ENCODE measurements at places on chromosomes 12 and 14.

DNA sequence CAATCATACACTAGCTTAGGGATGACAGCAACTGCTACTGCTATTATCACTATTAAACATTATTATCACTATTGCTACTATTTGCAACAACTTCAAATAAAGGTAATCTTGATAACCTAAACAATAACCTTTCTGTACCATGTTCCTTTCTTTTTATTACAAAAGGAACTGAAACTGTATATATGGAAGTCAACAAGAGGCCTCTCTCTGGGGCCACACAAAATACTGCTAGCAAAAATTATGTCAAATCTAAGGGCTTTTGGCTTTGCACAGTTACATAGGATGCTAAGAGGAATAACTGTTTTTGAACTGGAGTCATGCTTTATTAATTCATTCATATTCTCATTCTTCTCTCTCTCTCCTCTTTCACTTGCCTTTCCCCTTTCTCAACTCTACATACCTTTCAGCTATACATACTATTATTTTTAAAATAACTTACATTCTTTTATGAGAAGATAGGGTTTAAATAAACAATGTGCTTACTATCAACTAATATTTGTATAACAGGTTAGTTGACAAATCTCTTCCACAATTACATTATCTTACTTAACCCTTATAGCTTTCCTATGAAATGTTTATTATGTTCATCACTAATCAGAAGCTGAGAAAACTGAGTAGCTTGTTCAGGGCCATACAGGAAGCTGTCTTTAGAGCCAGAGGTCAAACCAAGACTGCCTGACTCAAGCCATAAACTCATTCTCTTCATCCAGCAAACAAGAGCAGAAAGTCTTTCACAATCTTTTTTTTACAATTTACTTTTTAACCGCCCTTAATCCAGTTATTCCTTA lies 25.7 kb downstream of the SPTSSA start:
- DNase-seq: no peak

GRCh38 chr12:42490261-42490842 lies 99.2 kb downstream of the PRICKLE1 start:
- no peak for DNase-seq

DNA sequence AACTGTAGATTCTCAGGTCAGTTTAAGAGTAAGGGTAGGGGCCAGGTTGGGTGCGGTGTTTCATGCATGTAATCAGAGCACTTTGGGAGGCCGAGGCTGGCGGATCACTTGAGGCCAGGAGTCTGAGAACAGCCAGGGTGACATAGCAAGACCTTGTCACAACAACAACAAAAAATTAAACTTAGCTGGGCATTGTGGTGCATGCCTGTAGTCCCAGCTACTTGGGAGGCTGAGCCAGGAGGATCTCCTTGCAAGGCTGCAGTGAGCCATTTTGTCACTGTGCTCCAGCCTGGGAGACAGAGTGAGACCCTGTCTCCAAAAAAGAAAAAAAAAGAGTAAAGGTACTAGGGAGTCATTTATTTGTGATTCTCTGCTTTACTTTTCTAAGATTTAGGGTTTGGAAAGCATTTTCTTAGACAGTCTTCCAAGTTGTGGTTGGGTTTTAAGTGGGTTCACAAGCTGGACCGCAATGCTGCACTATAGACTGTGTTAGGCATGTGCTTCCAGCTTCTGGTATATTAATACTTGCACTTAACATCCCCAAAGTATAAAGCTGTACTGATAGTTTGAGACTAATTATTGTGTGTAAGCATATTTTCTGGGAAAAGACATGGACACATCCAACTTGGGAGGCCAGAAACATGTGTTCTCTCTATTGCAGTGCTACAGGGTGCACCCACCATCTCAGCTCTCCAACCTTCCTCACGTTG lies 49.1 kb upstream of the HECTD1 start:
- DNase-seq: no peak

DNA sequence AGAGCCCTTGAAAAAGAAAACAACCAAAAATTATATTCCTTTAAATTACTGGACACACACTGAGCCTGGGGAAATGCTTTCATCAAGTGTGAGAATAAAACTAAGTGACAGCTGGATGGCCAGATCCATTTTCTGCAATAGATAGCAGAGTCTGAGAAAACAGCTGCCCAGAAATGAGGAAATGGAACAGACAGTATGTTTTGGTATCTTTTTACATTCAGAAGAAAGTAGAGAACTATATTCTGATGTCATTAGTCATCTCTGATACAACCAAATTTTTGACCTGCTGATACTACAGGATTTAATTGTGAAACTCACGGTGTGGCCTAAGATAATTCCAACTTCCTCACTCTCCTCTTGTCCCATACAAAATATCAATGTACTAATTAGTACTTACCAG lies 78.2 kb downstream of the HMGA2 start:
- no peak for DNase-seq

- DNase-seq: no peak
Measured at GRCh38 chr12:94730847-94731246, 80.5 kb upstream of the TMCC3 start.

DNA sequence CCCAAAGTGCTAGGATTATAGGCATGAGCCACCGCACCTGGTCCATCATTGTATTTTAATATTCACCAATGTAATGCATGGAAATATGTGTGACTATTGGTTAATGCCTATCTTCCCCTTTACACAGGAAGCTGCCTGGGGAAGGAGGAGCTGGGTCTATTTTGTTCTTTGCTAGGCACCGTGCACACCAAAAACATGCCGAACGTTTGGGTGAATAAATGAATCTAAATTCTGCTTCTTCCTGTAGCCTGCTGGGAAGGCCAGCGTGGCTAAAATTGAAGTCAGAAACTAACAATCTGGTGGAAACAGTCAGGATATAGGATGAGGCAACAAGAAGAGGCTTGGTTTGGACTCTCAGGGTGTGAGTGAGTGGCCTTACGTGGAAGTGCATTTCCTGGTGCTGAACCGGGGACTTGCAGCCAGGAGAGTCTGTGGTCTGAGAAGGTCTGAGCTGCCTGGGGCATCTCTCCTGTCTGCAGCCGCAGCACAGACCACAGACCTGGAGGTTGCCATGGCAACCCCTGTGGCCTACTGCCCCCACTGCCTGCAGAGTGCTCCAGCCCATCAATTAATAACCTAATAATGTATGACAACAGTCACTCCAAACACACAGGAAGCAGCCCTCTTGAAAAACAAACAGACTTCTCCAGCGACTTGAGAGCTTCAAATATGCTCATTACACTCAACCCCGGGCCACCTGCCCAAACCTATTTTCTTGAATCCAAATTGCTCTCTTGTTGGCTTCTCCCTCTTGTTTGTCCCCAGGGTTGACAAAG lies 5.5 kb upstream of the GPR68 start:
- DNase-seq: peak; percentile 39

- DNase-seq: no peak
Measured at GRCh38 chr12:90090929-90091651, 382.5 kb upstream of the ATP2B1 start.

- no peak for DNase-seq
Measured at GRCh38 chr12:43636725-43637463, 84.9 kb upstream of the ADAMTS20 start.

- DNase-seq: no peak
Measured at GRCh38 chr12:91975891-91976290, 169.8 kb downstream of the BTG1 start.

- DNase-seq: no peak
Measured at GRCh38 chr14:59253527-59253926, 65.1 kb downstream of the DAAM1 start.

DNA sequence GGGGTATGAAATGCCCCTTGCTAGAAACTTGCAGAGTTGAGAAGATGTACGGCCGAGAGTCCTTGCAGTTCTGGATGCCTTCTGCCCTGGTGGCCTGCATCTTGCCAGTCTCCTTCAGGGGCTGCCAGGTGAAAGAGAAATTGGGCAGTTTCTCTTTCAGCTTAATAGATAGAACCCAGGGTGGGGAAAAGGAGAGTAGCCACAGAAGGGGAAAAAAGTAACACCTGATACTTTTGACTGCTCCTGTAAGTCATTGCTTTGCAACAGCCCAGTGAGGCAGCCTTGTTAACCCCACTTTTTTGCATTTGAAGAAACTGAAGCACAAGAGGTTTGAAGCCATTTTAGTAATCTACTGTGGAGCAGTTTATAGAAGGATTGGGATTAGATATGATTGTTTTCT lies 27.6 kb downstream of the TDP1 start:
- DNase-seq: no peak

DNA sequence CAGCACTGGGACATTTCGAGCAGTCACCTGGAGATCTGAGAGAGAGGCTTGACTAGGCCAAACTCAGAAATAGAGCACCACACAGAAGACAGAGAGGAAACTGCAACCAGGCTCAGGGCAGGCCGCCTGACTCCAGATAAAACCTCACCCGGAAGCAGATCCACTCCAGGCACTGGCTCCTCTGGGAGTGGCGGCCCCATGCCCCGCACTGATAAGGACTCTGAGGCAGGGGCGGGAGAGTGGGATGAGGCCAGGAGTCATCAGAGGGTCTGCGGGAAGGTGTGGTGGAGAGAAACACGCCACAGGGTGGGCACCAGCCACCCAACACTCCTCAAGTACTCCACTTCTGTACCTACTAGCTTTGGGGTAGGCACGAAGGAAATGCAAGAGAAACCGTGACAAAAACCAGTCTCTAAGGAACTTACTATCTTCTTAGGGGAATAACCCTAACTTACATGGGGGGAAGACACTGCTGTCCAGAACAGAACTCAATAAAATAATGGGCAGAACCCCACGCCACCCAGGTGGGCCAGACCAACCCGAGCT lies 71.3 kb downstream of the CHGA start:
- DNase-seq: no peak

DNA sequence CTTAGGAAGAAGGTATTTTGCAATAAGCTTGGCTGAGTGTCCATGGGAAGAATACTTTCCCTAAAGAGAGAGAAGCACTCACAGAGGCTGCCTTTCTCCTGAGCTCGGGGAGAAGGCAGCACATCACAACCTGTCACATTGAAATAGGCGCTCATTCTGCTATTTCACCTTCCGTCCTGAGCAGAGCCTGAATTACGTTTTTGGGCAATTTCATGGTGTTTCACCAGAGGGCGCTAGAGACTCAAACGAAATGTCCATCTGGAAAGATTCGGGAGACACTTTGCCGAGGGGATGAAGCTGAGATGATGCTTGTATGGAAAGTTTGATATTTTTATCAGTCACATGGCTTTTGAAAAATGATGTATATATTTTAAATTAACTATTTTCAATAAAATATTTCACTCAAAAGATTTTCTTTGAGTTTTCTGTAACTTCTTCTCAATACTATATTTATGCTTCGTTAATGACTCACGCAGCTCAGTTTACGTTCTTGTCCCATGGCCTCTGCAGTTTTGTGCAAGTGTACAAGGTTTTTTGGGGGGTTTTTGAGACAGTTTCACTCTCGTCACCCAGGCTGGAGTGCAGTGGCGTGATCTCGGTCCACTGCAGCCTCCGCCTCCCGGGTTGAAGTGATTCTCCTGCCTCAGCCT lies 17.4 kb upstream of the B4GALNT3 start:
- DNase-seq: no peak

DNA sequence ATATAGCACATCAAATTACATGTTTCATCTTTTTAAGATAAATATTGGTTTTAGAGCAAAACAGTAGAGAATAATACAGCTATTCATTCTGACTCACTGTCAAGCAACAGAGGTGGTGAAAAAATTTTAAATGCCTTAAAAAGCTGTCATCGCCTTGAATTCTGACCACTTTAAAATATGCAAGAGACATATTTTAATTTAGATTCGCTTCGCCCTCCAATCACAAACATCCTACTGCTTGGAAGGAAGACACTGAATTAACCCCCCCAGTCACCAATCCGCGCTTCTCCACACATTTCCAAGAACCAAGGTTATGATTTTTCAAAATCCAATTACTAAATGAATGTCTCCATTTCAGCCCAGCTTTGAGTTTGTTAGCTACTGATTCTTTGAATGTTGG lies 112.4 kb downstream of the TMEM132D start:
- no peak for DNase-seq

DNA sequence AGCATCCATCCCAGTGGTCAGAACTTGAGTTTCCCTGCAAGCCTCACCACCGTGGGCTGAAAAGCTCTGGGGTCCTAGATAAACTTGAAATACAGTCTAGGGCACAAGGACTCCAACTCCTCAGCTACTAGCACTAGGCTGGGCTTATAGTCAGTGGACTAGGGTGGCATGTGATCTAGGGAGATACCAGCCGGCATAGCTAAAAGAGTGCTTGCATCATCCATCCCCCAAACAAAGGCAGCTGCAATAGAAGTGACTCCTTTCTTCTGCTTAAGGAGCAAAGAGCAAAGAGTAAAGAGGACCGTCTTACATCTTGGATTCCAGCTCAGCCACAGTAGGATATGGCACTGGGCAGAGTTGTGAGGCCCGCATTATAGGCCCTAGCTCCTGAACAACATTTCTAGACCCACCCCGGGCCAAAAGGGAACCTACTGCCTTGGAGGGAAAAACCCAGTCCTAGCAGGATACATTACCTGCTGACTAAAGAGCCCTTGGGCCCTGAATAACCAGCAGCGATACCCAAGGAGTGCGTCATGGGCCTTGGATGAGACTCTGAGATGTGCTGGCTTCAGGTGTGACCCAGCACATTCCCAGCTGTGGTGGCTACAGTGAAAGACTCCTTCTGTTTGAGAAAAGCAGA lies 17.9 kb upstream of the SOS2 start:
- no peak for DNase-seq

DNA sequence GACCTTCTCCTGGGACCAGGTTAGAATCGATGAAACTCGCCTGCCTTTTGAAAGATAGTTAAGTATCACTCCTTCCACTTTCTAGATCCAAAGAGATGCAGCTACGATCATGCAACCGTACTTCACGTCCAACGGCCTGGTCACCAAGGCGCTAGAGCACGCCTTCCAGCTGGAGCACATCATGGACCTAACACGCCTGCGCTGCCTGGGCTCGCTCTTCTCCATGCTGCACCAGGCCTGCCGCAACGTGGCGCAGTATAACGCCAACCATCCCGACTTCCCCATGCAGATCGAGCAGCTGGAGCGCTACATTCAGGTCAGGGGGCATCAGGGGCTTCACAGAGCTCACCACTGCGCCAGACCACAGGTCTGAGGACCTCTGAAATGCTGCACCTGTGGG lies 51.4 kb downstream of the DYNC1H1 start:
- no peak for DNase-seq

DNA sequence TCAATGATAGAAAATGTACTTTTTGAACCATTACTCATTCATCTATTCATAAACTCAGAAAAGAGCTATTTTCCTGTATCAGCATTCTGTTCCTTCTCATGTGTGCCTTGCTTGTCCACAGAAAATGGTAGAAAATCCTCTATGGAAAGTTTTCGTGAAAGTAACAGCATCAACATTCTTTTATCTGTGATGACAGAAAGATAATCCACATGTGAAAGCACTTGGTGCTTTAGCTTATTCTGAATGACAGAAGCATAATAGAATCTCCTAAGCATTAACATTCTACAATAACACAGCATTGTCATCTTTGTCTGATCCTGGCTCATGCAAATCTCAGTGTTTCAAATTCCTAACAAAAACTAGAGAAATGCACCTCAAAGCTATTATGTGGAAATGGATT lies 431.9 kb downstream of the ADAMTS20 start:
- DNase-seq: no peak

- no peak for DNase-seq
Measured at GRCh38 chr14:93369713-93370266, 22.8 kb downstream of the COX8C start.

GRCh38 chr14:96702831-96703230 lies 94.4 kb upstream of the VRK1 start:
- DNase-seq: no peak
